NCI-H2081 (cell line): ENCODE measurements at places on chromosomes 7 and 10.

DNA sequence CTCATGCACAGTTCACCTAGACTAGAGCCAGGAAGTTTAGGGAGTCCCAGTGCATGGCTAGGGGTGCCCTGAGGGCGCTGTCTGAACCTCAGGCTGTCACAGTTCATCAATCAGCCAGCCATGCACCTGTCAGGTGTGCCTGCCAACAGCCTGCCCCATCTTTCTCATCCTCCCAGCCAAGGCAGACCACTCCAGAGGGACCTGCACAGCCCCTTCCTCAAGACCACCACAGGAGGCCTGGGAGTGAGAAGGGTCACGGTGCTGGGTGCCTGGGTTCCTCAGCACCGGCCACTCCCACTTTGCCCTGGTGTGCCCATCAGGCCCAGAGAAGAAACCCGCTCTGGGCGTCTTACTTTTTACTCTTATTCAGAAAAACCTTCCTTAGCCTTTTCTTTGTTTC lies 8.4 kb downstream of the ATP6V1F start:
- no peak for DNase-seq

- DNase-seq, result no peak
Observed at GRCh38 chr7:101882005-101882421, 64.6 kb downstream of the CUX1 start.

DNA sequence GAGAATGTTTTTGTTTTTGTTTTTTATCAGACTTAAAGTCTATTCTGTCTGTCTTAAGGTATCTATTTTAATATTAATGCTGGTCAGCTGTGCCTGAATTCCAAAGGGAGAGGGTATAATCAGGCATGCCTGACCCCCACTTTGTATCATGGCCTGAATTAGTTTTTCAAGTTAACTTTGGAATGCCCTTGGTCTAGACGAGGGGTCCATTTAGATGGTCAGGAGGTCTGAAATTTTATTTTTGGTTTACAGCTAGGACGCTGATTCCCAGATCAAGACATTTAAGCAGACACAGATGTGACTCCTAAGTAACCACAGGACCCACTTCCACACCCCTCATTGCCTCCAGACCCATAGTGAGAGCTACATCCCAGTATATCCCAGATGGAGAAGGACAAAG lies 189.5 kb downstream of the ARHGAP12 start:
- DNase-seq, result no peak

GRCh38 chr7:116953372-116953905 lies at the start of gene ST7:
Gene ST7 (plus strand): TSS chr7:116953501. CDS start chr7:116953541, 40 bp downstream.
- peak; percentile 82 for DNase-seq

DNA sequence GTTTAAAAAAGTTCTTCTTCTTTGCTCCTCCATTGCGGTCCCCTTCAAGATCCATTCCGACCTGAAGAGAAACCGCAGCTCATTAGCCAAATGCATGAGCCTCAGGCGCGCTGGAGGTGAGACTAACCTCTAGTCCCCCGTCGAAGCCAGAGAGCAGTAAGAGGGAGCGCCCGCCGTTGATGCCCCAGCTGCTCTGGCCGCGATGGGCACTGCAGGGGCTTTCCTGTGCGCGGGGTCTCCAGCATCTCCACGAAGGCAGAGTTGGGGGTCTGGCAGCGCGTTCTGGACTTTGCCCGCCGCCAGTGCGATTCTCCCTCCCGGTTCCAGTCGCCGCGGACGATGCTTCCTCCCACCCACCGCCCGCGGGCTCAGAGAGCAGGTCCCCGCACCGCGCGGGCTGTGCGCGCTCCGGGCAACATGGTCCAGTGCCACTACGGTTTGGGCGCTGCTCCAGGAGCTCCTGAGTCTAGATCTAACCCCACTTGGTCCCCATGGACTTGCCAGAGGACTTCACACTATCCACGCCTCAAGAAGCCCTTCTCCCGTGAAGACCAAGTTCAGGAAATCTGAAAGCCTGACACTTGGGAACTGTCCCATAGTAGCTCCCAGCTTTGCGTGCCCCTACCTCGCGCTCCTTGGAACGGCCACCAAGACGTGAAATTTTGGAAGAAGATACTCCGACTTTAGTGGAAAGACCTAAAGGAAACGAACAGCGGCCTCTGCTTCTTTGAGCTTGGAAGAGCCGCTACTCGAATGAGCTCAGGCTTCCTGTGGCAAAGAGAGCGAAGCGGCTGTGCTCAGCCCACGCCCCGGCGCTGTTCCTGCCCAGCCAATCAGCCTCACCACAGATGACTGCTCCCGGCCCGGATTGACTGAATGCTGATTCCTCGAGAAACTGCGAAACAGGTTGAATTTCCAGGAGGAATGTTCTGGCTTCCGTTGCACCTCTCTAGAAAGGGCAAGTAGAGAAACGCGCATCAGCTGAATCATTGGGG lies at the start of gene ABCB1:
TSS of gene ABCB1 (minus strand) at position 755 of the 995 bp plus-strand sequence. CDS start at position 55, 700 bp downstream.
- peak; percentile 66 for DNase-seq

GRCh38 chr10:12360461-12360860 lies 11.1 kb downstream of the CAMK1D start:
- DNase-seq, result no peak
